Brain pericyte (primary cell): ENCODE measurements at places on chromosomes 1 and 21.

GRCh38 chr1:97870589-97870988 is 50.2 kb downstream of the DPYD start:
- DNase-seq, result no peak

DNA sequence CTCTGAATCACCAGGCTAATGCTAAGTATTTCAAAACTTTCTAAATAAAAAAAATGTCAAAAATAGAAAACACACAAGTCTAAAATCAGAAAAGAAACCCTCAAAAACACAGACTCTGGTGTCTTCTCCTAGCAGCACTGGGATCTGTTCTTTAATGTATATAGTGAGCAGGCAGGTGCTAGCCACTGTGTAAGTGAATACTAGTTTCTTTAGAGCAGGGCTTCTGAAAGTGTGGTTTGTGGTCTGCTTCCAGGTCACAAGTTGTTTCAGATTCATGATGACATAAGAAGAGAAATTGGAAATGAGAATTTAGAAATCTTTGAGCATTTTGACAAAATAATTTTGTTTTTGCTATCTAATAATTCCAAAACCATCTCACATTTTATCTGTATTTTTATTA is 763.1 kb downstream of the USP25 start:
- DNase-seq, result no peak

DNA sequence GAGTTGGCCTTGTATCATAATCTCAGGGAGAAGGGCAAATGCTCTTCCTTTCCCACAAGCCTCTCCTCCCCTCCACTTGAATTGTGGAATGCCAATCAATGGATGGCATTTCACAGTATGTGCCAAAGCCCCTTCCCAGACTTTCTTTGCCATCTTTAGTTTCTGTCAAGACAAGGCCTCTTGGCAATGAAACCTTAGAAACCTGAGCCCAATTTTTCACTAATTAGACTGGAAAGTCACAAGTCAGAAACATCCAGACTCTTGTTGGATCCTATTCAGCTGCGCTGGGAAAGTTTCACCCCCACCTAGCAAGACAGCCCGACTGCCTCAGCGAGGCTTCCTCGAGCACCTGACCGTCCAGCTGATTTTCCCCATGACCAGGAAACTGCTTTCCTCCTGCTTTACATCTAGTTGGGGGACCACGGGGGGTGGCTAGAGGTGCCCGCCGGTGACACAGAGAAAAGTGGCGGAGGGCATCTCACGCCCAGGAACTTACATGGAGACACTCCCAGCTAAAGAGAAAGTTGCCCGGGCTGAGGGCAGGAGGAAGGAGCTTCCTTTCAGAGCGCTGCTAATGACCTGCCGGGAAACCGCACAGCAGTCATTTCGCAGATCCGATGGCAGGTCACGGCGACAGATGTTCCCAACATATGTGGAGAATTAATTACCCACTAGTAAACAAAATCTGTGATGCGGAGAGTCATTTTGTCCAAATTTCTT is 302.6 kb upstream of the RRP15 start:
- no peak for DNase-seq

GRCh38 chr21:39730418-39731157 is 14.4 kb upstream of the IGSF5 start:
- DNase-seq, result no peak

DNA sequence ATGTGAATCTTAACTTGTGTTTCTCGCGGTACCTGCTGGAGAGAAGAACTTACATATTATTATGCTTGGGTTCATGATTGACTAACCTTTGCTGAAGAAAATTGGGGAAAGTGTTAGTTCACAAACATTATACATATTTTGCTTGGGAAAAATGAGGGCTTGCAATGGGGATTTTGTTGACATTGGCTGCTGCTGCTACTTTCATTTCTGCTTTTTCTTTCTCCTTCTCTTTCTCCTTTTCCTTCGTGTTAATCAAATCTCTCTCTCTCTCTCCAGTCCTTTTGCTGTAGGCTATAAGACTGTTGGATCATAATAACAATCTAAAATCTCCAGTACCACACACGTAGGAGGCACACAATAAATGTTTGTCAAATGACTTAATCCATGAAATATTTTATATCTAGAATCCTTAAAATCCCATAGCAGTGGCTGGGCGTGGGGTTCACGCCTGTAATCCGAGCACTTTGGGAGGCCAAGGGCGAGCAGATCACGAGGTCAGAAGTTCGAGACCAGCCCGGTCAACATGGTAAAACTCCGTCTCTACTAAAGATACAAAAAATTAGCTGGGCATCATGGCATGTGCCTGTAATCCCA is 23.0 kb downstream of the IRF2BP2 start:
- DNase-seq, result no peak

- no peak for DNase-seq
These were observed 593.3 kb upstream of the NCAM2 start for GRCh38 chr21:20404915-20405314.

DNA sequence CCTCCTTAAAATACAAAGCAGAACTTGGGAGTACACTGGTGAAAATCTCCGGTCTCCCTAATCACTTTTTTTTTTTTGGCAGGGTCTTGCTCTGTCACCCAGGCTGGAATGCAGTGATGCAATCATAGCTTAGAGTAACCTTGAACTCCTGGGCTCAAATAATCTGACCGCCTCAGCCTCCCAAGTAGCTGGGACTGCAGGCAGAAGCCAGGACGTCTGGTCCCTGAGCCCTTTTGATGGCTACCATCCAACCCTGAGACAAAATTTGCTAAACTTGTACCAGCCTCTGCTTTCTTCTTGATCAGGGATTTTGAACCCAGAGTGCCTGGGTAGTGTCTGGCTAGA is 4.1 kb downstream of the L1TD1 start:
- DNase-seq, result no peak

DNA sequence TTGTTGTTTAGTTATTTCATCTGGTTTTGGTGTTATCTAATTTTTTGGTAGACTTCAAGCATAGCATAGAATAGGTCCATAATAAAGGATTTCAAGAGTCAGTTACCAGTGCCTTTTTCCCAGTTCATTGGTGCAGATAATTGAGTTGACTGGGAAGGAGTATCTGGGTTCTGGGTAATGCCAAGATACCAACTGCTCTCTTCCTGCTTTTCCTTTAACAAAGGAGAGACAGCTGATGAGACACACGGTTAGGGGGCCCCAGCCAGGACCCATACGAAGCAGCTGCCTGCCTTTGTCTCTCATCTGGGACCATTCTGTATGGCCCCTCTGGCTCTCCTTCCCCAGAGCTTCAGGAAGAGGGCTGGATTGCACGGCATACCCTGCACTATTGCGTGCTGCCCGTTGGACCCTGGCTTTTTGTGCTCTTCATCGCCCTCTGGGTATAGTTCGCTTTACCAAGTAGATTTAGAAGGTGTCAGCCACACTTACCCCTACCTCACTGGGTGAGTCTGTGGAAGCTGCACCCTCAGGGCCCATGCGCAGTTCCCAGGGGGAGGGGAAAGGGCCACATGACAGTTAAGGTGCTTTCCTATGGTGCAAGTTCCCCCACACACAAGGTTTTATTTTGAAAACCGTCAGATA is 7.0 kb downstream of the NAV1 start:
- DNase-seq, result no peak

- peak; percentile 75 for DNase-seq
These were observed 44.9 kb downstream of the CHAF1B start for GRCh38 chr21:36429947-36430546.

- DNase-seq, result no peak
These were observed 57.0 kb upstream of the RAVER2 start for GRCh38 chr1:64687725-64688327.

DNA sequence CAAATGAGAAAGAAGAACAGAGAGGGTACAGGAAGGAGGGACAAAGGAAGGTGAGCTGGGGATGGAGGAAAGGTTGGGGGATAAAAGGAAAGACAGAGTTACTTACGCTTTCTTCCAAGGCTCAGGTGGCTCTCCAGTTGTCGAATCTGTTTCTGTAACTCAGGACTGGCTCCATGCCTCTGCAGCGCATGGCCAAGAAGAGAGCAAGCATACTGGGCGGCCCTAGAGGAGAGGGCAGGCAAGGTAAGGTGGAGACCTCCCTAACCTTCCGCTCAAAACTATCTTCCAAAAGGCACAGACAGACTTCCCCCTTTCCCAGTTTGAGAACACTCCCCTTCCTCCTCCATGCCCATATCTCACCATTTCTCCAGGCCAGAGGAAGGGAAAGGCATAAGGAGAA is 922 bp downstream of the PEX11B start:
- no peak for DNase-seq

DNA sequence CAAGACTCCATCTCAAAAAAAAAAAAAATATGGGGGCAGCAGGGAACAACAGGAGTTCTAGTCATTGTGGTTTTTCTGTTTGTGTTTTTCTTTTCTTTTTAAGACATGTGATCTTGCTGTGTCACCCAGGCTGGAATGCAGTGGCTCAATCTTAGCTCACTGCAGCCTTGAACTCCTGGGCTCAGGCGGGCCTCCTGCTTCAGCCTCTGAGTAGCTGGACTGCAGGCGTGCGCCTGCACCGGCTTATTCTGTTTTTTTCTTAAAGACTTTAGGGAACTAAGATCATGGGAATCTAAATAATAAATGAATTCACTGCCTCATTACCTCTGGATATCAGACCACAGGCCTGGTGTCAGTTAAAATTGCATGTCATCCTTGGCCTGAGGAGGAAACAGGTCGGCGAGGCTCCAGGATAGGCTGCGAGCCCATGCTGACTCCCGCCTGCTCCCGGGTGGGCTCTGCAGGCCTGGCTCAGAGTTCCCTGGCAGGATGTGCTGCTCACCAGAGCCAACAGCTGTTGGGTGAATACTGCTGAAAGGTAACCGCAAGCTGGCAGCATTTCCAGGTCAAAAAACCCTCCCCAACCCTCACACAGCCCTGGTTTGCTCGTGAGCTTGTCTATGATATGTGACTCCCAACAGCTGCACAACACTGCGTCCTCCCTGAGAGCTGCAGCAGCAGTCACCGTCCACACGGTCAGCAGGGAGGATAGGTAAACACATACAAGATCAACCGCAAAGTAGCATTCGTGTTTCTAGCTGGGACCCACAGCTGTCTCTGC is 58.1 kb downstream of the SCCPDH start:
- DNase-seq, result peak; percentile 65

- no peak for DNase-seq
These were observed 57.0 kb upstream of the SYNC start for GRCh38 chr1:32759521-32759981.

DNA sequence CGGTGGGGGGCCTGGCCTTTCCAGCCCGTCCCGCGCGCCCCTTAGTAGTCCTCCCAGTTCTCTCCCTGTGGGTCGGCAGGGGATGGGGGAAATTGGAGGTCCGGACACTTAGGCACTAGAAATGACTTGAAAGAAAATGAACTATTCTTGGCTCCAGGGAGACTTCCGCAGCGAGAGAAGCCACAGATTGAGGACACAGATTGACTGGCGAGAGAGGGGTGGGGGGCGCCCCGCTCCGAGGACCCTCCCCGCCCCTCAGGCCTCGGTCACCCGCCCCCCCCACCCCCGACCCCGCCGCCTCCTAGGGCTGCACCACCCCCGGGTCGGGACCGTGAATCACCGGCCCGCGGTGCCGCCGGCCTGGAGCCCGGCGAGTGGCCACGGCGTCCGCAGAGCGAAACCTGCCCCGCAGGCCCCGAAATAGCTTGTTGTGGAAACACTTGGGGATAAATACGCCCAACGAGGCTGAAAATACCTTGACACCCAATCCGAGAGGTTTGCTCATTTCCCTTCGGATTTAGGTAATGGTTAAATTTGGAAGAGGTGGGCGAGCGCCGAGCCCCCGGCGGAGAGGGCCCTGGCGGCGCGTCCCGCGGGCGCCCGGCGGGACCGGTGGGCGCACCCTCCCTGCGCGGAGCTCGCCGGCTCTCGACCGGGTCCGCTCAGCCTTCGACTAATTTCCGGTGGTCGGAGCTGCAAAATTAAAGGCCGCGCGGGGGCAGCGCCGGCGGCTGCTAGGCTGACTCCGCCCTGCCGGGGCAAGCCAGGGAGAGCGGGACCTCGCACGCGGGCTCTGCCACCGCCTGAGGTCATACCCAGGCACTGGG is at the start of gene GFI1:
Gene GFI1, minus strand, starts transcription at position 675 of the 827 bp plus-strand sequence. CDS start 3,438 bp downstream, outside the sequence.
- DNase-seq, result no peak

- no peak for DNase-seq
These were observed 36.2 kb upstream of the POU3F1 start for GRCh38 chr1:38082769-38083263.

DNA sequence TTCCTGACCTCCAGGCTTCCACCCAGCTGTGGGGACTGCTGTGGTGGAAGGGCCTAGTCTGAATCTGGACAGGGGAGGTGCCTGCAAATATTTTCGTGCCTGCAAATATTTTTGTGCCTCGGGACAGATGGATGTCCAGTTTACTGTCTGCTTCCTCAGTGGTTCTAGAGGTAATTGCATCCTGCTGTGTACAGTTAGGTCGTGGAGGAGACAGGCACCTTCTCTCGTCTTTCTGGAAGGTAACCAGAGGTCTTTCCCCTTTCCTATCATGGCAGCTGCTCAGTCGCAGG is 53.8 kb upstream of the TINAGL1 start:
- no peak for DNase-seq

DNA sequence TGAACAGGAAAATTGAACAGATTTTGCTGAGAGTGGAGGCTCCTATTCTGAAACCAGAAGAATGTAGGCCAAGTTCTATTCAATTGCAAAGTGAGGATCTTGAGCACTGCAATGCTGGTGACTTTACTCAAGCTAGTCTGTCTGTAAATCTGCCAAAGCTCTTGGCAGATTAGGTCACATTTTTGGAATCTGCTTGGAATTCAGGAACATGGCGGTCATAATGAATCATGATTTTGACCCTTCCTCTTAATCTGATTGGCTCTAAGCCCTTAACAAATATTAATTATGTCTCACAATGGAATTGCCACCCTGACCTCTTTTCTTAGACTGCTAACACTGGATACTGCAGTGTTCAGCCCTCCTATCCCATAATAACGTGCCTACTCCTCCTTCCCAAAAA is 7.2 kb upstream of the GNG12 start:
- DNase-seq, result no peak

DNA sequence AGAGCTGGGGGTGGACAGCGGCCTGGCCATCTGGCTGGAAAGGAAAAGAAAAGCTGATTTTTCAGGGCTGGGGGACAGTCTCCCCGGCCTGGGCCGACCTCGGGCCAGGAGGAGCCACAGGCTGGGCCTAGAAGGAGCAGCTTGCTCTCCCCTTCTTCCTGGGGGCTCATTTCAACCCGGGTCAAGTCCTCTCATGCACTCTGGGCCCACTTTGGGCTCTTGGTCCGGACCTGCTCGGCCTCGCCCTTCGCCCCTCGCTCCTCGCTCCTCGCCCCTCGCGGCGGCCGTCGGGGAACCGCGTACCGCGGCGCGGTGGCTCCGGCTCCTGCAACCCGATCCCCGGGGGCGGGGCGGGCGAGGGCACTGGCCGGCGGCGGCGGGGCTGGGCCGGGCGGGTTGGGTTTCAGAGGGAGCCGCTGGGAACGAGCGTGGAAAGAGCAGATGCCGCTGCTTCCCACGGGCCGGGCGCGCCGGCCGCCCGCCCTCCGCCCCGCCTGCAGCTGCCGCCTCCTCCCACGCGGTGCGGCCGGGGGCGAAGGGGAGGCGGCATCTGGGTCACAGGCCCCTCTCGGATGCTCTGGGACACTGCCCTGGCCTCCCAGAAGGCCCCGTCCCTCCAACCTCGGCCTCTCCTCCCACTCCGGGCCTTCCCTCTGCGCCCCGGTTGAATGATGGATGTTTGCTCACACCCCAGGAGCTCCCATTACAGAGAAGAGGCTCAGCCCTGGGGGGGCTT is 6.6 kb downstream of the HEYL start:
- DNase-seq, result no peak

GRCh38 chr1:74053407-74053806 is 144.6 kb downstream of the LRRIQ3 start:
- DNase-seq, result no peak
